Stimulated activated CD8-positive, alpha-beta memory T cell treated with anti-CD3 and anti-CD28 coated beads, Interleukin-15, amount 100 ng/mL, for 1 hour (primary cell): ENCODE measurements at places on chromosomes 1 and 21.

DNA sequence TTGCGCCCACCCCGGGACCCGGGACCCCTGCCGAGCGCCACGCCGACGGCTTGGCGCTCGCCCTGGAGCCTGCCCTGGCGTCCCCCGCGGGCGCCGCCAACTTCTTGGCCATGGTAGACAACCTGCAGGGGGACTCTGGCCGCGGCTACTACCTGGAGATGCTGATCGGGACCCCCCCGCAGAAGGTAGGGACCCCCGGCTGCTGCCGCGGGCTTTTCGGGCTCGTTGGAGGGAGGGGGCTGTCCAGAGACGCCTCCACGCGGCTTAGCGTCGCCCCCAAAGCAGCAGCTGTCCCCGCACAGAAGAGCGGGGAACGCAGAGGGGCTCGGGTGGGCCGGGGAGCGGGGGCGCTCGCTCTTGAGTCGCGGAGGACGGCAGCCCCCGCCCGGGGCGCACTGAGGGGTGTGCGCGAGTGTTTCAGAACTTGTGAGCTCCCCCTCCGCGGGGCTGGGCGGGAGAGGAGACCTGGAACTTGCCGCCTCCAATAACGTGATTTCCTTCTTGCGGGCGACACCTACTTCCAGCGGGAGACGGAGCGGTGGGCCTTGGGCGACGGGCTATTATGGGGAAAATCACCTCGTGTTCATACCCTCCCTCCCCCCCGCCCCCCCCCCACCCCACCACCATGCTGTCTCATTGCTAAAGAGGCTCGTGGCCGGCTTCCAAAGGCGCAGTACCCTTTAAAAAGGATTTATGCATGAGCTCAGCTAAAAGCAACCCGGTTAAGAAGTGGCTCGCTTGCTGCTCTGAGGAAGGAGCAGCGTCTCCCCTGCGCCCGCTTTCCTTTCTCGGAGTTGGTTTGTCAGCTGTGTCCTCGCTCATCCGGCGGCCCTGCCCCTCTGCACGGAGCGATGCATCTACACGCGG is 664 bp downstream of the BACE2 start:
- DNase-seq = no peak

DNA sequence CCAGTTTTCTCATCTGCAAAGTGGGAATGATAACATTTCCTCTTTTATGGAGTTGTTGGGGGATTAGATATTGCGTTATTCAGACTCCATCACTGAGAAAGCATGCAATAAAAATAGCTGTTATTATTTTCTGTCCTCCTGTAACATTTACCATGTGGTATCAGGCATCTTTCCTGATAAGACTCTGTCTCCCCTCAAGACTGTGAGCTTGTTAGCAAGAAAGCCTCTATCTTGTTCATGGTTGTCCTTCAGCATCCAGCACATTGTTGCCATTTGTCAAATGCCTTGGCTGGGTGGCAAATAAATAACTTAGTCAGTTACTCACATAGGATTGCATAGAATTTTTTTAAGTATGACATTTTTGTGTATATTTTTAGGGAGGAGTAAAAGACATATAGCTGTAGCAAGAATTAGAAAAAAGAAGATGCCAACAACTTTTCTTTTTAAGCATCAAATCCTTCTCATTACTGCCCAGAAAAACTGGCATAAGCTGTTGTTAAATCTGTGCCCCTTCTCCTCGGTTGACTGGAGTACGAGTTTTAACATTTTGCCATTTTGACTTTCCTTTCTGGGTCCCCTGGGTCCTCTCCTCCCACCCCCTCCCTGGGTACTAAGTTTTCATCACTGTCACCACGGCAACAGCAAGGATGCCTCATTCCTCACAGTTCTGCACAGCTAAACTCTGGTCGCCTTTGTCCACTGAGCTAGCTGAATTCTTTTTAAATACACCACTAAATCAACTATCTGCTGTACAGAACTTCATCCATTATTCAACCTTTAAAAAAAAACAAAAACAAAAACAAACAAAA is 1.0 kb upstream of the JAM2 start:
- DNase-seq = no peak

GRCh38 chr1:111837393-111837792 is 81.7 kb downstream of the DDX20 start:
- no peak for DNase-seq

DNA sequence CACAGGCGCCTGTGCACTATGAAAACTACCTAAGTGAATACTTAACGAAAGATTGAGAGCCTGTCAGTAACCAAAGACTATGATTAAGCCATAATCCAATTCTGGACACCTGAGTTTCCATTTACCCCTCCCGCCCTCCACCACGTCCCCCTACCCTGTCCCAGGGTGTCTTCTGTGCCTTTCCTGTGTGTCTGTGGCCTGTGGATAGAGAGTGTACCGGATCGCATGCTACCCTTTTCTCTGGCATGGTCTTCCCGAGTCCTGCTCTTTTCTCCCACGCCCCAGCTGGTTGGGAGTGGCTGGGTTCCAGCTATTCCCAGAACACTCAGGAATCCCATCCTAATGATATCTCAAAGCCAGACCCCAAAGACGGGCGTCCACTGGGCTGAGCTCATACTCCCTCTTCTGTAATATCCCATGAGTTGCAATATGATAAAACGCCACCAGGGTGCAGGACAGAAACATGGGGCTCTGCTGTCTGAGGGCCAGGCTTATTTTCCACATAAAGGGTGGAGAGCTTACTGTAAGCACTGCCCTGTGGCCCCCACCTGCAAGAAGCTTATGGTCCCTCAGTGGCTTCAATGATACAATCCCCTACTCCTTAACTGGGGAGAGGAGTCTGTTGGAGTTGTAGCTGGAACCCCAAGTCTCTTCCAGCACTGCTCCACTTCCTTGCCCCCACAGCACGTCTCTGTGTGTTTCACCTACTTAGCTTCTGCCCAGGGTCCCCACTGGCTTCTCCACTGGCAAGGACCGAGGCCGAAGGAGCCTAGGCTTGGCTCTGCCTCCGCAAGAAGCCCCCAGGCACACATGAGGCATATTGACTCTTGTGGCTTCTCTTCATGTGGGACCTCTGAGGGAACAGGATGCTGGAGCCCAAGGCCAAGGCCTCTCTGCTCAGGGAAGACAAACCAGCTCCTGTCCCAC is 17.6 kb upstream of the ALX3 start:
- DNase-seq = no peak

DNA sequence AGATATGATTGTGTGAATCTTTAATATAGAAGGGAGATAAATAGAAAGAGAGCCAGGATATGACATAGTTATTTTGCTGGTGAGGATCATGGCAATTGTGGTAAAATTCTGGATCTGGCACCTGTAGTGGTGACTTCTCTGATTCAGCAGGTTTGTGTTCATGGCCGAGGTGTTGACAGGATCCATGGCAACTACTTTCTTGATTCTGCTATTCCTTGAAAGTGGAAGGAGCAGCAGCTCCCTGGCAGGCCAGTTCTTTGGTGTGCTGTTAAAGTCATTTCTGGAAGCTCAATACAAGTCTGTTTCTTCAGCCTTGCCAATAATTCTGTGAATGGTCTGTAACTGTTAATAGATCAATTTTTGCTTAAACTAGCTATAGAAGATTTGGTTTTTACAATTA is 33.4 kb downstream of the RGS4 start:
- DNase-seq = no peak

- DNase-seq = no peak
These were observed 4.0 kb upstream of the PEX10 start for GRCh38 chr1:2416403-2416802.

DNA sequence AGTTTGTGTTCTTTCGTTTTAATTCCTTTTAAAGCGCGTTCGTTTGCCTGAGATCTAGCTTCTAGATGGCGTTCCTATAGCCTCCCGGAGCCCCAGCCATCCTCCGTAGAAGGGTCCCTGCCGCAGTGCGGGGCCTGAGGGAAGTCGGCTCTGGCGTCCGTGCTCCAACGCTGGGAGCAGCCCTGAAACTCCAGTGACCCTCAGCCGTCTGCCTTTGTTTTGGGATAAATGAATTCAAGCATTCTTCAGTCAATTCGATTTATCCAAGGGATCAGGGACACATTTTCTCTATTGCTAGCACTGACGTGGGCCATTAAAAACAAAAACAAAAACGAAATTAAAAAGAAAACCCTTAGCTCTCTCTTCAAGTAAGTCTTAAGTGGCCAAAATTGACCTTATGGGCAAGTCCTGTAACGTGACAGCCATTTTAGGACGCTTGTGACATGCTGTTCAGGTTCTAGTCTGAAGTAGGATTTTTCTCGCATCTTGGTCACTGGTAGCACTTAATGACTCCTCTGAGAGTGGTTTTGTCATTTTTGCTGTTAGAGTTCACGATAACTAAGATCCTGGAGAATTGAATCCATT is 742 bp upstream of the HSPA13 start:
- DNase-seq = no peak

DNA sequence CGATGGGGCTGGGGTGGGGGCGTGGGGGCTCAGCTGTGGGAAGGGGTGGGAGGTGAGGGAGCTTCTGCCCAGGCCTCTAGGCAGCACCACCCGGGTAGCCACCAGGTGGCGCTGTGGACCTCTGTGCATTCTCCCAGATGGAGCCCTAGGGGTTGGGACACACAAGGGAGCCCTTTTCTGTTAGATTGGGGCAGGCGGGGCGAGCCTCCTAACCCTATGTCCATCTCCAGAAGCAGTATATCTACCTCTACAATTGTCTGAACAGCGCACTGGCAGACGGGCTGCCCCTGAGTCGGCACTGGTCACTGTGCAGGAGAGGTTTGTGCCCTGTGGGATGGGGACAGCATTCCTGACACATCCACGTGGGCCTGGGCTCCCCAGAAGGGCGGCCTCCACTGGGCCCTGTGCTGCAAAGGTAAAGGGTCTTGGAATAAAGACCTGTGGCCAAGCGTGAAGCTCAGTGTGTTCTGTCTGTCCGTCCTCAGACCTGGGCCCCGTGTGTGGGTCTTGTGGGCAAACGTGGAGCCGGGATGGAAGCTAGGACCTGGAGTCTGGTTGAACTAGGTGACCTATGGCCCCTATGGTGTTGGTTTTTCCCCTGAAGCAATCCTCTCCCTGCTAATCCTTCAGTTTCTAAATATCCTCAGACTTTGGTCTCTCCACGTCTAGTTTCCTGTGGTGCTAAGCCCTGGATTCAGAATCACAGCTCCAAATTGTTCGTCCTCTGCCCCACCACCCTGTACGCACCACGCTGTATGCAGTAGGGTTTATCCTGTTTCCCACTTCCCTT is 4.4 kb upstream of the LGR6 start:
- DNase-seq = peak; percentile 65

DNA sequence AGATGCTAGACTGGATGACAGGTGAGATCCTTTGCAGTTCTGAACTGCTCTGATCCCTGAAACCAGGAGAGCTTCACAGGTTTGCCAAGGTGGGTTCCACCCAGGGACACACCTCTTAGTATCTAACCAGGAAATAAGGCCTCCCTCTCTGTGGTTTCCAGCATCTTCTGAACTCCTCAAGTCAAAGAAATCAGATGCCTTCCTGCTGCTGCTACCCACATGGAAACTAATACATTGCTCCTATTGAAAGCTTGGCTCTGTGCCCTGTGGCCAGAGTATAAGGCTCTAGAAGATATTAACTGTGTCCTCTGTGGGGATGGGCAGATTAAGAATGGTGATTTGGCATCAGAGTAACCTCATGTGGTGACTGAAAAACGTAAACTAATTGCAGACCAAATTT is 75.0 kb upstream of the MRPS6 start:
- DNase-seq = no peak

- no peak for DNase-seq
These were observed 526.2 kb downstream of the MRPL39 start for GRCh38 chr21:25081096-25081495.

DNA sequence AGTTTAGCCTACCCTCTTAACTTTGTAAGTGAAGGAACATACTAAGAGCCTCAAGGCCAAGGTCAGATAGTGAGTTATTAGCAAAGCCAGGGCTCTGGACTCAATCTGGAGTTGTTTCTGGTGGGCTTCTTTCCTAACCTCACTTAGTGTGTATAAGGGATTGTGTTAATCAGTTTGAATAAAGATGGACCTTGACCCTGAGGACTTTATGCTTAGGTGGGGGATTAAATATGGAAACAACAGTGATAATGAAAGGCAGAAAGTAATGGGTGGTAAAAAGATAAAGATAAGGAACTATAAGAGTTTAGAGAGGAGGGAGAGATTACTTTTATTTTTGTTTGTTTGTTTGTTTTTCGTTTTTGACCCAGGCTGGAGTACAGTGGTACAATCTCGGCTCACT is 5.5 kb downstream of the RABGAP1L start:
- no peak for DNase-seq

DNA sequence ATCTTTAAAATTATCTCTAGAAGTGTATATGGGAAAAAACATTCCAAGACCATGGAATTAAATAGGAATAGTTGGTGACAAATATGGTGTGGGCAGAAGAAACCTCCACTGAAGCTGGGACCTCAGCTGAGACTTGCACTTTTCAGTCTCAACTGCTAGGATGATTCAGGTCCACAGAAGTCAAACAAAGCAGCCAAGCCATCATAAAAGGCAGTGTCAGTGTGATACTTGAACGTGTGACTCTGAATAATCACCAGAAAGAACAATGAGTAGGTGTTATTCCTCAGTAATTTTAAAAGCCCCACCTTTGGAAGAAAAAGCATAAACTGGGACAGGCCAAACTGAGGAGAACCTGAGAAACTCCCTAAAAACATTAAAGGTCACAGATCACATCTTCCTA is 90.7 kb downstream of the ZNF281 start:
- no peak for DNase-seq

DNA sequence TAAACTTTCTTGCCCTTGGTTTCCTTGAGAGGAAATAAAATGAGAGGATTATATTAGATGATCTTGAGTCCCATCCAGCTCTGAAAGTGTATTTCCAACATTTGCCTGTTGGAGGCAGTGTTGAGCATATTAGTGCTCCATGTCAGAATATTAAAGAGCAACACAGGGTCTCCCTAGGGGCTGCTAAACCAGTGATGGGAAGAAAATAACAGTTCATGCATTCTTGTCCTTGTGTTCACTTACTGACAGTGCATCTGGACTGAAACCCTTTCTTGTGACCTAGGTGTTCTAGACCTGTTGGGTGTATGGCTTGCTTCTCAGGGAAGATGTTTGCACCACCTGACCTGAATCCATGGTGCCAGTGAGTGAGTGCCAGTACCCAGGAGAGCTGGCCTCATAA is 124.7 kb upstream of the KIAA0040 start:
- DNase-seq = peak; percentile 4

- DNase-seq = no peak
These were observed 402.3 kb downstream of the RYR2 start for GRCh38 chr1:237444120-237444790.

DNA sequence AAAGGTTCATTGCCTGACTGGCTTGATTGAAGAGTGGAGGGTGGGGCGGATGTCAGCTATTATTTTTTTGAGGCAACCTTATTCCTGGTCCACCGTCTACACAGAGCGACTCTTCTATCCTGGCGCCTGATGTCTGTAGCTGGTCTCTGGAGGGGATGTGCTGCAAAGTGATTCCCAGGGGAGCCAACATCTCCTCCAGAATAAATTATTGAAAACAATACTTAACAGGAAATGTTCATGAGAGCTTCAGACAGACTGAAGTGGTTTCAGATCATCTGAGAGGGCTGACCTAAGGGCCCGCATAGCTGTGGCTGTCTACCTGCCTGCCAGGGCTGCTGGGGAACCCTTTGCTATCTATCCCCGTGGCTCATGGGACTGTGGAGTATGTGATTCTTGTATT is 66.7 kb downstream of the TEX35 start:
- DNase-seq = no peak

- DNase-seq = no peak
These were observed 172.7 kb upstream of the FGGY start for GRCh38 chr1:59124166-59124565.
